ENCODE measurements at places on chromosomes 6 and 20.

GRCh38 chr6:72825315-72825911 lies 203.5 kb downstream of the KCNQ5 start:
- no peak for DNase-seq
- no peak overlapping the region for H3K4me3 ChIP-seq
- peak overlapping the region; percentile 81 for H3K27ac ChIP-seq
- peaks cover 37% of the 10 kb centered on the region for H3K4me1 ChIP-seq

GRCh38 chr20:17671011-17671410 lies 11.0 kb downstream of the RRBP1 start:
- no peak for DNase-seq
- peaks cover 6% of the 10 kb centered on the region for H3K36me3 ChIP-seq
- peaks cover 14% of the 10 kb centered on the region for H3K4me1 ChIP-seq
- no peak overlapping the region for H3K4me3 ChIP-seq
- H3K27me3 ChIP-seq, result no peaks in the 10 kb centered on the region
- no peak overlapping the region for H3K27ac ChIP-seq

DNA sequence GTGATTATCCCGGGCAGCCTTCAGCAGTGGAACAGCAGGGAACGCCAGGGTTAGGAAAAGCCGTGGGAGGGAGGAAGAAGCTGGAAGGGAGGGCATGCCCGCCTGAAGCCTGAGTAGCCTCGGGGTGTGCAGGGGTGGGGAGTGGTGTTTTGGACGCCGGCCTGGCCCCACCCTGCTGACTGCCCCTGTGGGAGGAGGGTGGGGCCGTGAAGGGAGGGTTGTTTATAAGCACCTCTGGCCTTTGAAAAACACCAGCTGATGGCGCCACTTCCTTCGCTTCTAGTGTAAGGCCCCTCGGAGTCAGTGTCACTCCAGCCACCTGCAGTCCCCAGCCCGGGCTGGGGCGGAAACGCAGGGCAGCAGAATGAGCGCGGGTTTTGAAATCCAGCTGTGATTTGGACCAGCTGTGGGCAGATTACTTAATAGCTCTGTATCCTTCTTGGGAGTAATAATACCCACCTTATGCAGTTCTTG lies 52.8 kb upstream of the BMP6 start:
- H3K36me3 ChIP-seq, result no peaks in the 10 kb centered on the region
- no peak overlapping the region for H3K27ac ChIP-seq
- H3K4me3 ChIP-seq, result no peak overlapping the region
- peaks cover 9% of the 10 kb centered on the region for H3K27me3 ChIP-seq
- no peak for DNase-seq

GRCh38 chr6:140082867-140083297 lies 708.4 kb upstream of the CITED2 start:
- no peak overlapping the region for H3K4me3 ChIP-seq
- no peak for DNase-seq
- peaks cover 2% of the 10 kb centered on the region for H3K27me3 ChIP-seq
- no peaks in the 10 kb centered on the region for H3K4me1 ChIP-seq

GRCh38 chr6:131532580-131533039 lies 40.4 kb upstream of the ARG1 start:
- DNase-seq, result peak; percentile 66
- H3K27me3 ChIP-seq, result no peaks in the 10 kb centered on the region
- H3K36me3 ChIP-seq, result no peaks in the 10 kb centered on the region
- peak overlapping the region; percentile 76 for H3K27ac ChIP-seq
- peaks cover 50% of the 10 kb centered on the region for H3K4me1 ChIP-seq
- H3K4me3 ChIP-seq, result no peak overlapping the region

DNA sequence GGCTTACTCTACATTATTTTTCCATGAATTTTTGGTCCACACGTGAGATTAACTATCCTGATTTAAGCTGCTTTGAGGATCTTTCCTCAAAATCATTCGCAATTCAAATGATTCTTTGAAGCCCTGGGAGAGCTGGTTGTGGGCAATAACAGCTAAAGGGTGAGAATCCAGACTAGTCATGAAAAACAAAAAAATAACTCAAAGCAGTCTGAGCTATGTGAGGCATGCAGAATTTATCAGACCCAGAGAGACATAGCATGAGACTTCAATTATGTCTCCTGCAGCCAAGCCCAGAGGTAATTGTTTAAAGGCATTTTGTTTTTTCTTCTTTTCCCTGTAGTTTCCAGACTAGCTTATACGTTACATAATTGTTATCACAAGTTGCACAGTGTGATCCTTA lies 517.3 kb upstream of the PTCHD4 start:
- no peaks in the 10 kb centered on the region for H3K4me1 ChIP-seq
- DNase-seq, result no peak
- H3K4me3 ChIP-seq, result no peak overlapping the region
- H3K36me3 ChIP-seq, result no peaks in the 10 kb centered on the region
- H3K27me3 ChIP-seq, result no peaks in the 10 kb centered on the region

- H3K27me3 ChIP-seq, result no peaks in the 10 kb centered on the region
- H3K4me1 ChIP-seq, result peaks cover 94% of the 10 kb centered on the region
- peaks cover 36% of the 10 kb centered on the region for H3K36me3 ChIP-seq
- H3K27ac ChIP-seq, result peak overlapping the region; percentile 85
- no peak for DNase-seq
Measured at GRCh38 chr6:90190131-90190530, 106.5 kb downstream of the BACH2 start.

DNA sequence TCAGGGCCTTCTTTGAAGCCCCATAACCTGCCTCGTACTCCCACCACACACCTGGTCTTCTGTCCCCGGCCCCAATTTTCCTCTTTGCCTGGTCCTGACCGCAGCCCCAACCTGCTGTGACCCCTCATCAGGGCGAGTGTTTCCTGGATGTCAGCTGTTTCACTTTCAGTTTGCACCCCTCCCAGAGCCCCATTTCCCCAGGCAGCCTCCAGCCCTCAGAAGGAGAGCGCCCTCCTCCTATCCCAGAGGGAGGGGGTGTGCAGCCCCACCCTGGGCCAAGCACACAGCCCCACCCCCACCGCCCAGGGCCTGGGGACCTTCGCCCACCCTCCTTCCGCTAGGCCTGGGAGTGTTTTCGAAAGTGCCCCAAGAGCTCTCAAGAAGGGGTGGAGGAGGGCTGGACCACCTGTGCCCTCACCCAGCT lies 1.5 kb downstream of the BAK1 start:
- peaks cover 27% of the 10 kb centered on the region for H3K36me3 ChIP-seq
- DNase-seq, result peak; percentile 32
- peak overlapping the region; percentile 94 for H3K4me3 ChIP-seq
- H3K4me1 ChIP-seq, result peaks cover 24% of the 10 kb centered on the region
- peak overlapping the region; percentile 91 for H3K27ac ChIP-seq
- H3K27me3 ChIP-seq, result no peaks in the 10 kb centered on the region

- H3K27me3 ChIP-seq, result peaks cover 10% of the 10 kb centered on the region
- H3K4me3 ChIP-seq, result peak overlapping the region; percentile 86
- H3K4me1 ChIP-seq, result peaks cover 40% of the 10 kb centered on the region
- peaks cover 2% of the 10 kb centered on the region for H3K36me3 ChIP-seq
- no peak for DNase-seq
- peak overlapping the region; percentile 68 for H3K27ac ChIP-seq
Measured at GRCh38 chr6:29633534-29633905, 537 bp upstream of the GABBR1 start.

DNA sequence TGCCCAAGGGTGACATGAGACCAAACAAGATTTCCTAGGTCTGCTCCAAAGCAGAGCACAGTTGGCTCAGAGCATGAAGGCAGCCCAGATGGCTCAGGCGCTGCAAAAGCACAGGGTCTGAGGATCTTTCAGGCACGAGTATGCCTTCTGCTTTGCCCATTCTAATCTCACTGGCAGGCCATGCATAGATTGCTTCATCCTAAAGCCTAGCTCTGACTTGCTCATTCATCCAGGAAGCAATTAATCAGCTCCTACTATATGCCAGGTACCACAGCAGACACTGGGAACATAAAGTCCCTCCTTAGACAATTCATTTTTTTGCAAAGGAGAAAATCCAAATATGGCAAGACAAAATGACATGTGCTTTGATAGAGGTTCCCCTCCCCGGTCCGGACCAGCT lies 31.2 kb downstream of the GPLD1 start:
- no peak overlapping the region for H3K4me3 ChIP-seq
- H3K36me3 ChIP-seq, result no peaks in the 10 kb centered on the region
- no peaks in the 10 kb centered on the region for H3K4me1 ChIP-seq
- H3K27me3 ChIP-seq, result no peaks in the 10 kb centered on the region
- DNase-seq, result no peak
- H3K27ac ChIP-seq, result no peak overlapping the region

GRCh38 chr6:70369332-70369950 lies 43.9 kb upstream of the FAM135A start:
- H3K27me3 ChIP-seq, result peaks cover 12% of the 10 kb centered on the region
- no peak overlapping the region for H3K4me3 ChIP-seq
- no peak overlapping the region for H3K27ac ChIP-seq
- H3K36me3 ChIP-seq, result no peaks in the 10 kb centered on the region
- H3K4me1 ChIP-seq, result no peaks in the 10 kb centered on the region

DNA sequence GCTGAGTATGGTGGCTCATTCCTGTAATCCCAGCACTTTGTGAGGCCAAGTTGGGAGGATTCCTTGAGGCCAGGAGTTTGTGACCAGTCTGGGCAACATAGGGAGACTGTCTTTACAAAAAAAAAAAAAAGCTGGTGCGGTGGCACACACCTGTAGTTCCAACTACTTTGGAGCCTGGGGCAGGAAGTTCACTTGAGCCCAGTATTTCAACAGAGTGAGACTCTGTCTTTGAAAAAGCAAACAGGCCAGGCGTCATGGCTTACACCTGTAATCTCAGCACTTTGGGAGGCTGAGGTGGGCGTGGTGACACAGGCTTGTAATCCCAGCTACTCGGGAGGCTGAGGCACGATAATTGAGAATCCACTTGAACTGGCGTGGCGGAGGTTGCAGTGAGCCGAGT lies 28.7 kb downstream of the MYBL2 start:
- H3K36me3 ChIP-seq, result peaks cover 41% of the 10 kb centered on the region
- no peak for DNase-seq
- no peak overlapping the region for H3K4me3 ChIP-seq
- peaks cover 11% of the 10 kb centered on the region for H3K4me1 ChIP-seq
